ENCODE measurements at places on chromosomes 12 and 14.

DNA sequence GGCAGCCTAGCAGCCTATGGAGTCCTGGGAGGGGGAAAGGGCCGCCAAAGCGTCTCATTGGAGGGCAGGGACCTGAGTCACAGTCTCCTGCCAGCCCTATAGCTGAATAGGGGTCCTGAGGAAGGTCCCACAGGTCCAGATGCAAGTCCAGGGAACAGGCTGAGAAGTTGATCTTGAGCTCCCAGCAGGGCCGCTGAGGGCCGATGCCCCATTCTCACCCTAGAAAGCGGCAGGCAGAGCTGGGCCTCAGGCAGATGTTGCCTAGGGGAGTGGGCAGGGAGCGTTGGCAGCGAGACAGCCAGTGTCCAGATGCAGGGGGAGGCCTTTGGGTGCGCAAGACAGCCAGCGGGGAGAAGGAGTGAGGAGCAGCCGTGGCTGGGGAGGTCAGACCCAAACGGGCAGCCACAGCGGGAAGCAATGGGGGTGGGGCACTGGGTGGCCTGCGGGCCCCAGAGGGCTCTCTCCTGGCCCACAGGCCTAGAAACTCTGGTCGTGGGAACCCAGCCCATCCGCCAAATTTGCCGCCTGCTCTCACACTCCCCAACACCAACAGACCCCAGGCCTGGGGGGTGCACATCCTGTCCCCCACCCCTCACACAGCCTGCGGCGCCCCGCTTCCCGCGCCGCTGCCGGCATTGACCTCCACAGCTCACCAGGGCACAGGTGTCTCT lies 1.1 kb downstream of the HDAC7 start:
- no peak for DNase-seq

- DNase-seq: no peak
Measured at GRCh38 chr14:23430723-23431085, 4.8 kb downstream of the MYH7 start.

DNA sequence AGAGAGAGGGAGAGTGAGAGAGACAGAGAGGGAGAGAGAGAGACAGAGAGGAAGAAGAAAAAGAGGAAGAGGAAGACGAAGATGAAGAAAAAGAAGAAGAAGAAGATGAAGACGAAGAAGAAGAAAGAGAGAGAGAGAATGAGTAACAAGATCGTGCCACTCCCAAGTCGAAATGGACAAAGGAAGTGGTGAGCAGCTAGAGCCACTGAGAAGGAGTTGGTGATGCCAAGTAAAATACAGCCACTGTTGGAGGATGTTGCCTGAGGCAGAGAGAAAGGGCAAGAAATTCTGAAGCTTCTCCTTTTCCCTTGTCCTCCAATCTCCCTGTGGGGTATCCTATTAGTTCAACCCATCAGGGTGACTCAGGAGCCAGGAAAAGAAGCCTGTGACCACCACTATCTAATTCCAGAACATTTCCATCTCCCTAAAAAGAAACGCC lies 12.5 kb upstream of the ANAPC5 start:
- no peak for DNase-seq

DNA sequence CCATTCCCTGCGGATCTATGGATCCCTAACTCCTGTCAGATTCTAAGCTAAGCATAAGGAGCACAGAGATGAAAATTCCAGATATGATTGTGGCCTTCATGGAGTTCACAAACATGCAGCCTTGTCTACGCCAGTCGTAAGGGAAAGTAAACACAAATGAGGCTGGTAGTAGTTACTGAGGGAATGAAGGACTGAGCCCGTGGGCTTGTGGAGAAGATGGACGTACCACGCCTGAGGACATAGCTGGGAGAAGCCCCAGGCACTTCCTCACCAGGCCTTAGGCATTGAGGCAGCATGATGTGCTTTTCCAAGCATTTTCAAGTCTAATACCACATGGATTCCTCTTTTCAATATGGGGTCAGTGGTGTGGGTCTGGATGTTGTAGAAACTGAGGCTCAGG lies 515.2 kb downstream of the BCL11B start:
- DNase-seq: no peak

- no peak for DNase-seq
Measured at GRCh38 chr12:89259821-89260220, 92.5 kb downstream of the DUSP6 start.

GRCh38 chr12:15244341-15244740 lies 23.1 kb upstream of the RERG start:
- no peak for DNase-seq

- DNase-seq: no peak
Measured at GRCh38 chr14:50022661-50023060, 93.7 kb downstream of the VCPKMT start.

GRCh38 chr12:53643232-53643979 lies 17.2 kb upstream of the ATF7 start:
- no peak for DNase-seq

DNA sequence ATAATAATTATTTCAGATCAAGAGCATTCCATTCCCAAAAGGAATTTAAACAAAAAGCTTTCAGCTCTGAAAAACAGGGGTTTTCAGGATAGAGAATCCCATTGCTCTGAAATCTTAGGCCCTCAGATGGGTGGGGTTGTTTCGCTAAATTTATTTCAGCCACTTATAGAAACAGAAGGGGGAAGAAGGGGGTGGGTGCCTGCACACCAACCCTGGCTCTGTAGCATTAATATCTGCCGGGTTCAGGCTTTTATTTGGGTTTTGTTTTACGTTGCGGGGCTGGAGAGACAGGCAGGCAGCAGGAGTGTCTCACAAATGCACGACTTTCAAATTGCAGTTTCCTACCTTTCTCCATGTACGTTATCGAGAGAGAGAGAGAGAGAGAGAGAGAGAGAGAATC lies 12.5 kb upstream of the ZFP36L1 start:
- DNase-seq: no peak

DNA sequence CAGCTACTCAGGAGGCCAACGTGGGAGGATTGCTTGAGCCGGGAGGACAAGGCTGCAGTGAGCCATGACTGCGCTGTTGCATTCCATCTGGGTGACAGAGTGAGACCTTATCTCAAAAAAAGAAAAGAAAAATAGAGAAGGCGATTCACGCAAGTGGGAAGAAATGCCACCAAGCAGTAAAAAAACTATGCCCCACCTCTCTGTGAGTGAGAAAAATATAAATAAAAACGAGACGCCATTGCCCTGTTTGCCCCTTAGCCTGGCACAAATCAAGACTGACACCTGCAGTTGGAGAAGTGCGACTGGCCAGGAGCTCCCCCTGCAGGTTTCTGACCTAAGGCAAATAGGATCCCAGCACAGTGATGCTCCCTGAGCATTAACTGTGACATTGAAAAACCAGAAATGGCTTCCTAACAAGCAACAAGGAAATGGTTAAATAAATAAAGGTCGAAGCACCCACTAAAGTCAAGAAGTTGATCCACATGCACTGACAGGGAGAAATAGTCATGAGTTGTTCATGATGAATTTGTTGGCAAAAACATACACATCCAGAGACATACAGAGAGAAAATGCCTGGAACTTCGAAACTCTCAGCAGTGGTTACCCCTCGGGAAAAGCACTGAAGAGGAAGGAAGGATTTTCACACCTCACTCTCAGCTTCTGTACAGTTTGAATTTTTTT lies 21.1 kb downstream of the GSC start:
- DNase-seq: peak; percentile 61

DNA sequence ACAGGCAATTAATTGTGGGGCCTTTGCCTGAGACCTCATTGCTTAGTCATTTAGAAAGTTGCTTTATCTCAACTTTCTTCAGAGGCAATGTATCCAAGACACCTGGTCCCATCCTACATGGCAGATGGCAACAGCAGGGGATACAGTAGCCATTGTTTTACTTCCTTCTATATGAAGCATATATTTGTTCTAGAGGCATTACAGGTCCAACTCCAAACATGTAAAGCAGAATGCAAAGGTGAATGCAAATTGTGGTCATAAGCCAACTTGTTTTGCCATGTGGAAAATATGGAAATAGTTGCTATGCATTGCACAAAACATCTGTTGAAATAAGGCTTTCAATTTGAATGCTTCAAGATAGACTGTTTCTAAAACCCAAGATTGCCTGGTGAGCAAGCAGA lies 109.8 kb upstream of the BCAT1 start:
- DNase-seq: no peak

- no peak for DNase-seq
Measured at GRCh38 chr14:78752518-78753188, 582.5 kb downstream of the NRXN3 start.

DNA sequence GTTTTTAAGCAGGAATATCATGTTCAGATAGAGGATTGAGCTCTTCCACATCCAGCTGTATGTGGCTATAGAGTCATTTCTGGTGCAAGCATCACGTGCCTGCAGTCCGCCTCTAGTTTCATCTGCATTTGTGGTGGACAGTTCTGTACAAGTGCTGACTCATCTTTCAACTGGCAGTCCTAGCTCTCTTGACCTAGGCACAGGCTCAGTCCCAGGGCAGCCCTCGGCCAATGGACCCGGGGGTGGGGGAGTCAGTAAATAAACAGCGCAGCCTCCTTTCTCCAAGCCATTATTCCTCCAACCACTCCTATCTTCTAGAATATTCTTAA lies 41.8 kb upstream of the FRMD6 start:
- no peak for DNase-seq

GRCh38 chr12:104154286-104154685 lies 16.3 kb upstream of the NFYB start:
- no peak for DNase-seq

- DNase-seq: no peak
Measured at GRCh38 chr12:46676396-46676795, 149.4 kb downstream of the SLC38A4 start.

DNA sequence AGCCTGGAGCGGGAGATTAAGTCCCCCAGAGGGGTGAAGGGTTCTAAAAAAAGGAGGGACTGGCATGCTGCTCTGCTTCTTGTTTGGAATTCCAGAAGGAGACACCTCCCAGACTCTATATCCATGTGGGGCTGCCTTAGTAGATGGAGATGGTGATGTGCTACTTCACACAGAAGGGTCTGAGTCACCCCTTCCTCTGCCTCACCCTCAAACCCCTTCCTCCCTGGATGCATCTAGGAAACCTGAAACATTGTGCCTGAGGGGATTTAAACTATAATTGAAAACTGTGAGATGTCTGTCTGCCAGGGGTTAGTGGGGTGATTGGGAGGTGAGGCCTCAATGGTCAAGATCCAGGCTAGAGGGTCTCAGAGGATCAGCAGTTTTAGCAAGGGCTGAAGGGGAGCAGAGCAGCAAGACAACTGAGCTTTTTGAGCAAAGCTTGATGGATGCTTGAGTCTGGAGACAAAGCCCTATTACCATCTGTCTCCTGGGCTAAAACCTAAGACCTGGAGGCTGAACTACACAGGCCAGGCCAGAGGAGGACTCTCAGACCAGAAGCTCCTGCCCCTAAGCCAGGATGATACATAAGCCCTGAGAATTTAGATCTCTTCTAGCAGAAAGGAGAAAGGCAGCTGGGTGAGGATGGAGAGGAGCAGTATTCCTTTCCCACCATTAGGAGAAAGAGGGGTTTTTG lies 314.7 kb upstream of the ATP2B1 start:
- DNase-seq: no peak

DNA sequence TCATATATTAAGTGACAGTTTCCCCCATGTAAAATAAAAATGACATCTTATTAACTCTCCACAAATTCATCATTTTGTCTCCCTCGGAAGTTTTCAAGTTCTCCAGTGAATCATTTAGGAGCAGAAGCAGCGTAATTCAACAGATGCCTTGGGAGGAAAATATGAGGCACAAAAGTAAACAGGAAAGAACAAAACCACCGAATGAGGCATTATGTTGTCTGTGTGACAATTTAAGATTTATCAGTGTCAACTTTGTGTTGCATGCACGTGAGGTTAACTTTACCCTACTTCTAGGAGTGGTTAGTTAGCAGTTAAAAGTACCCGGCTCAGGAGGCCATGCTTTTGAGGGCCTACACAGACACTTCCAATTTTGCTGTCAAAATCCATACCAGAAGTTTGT lies 258.6 kb downstream of the IPO8 start:
- no peak for DNase-seq

DNA sequence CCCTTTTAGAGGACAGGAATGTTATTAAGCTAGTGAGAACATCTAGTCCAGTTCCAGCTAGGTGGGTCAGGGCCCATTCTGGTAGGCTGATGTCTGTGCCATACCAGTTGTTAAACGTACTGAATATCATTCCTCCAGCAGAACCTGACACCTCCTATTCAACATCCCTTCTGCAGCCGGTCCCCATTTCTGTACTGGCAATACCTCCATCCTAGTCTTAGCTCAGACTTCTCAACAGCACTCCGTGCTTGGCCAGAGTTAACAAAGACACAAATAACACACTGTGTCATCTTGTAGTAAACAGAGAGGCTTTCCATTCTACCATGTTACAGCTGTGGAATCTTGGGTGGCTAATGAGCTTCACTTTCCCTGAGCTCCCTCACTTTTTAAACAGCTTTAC lies 94.3 kb upstream of the PDE3A start:
- DNase-seq: no peak

- DNase-seq: no peak
Measured at GRCh38 chr12:25977047-25977446, 18.6 kb downstream of the RASSF8 start.

- DNase-seq: peak; percentile 46
Measured at GRCh38 chr12:43882578-43883178, 46.8 kb downstream of the TMEM117 start.

DNA sequence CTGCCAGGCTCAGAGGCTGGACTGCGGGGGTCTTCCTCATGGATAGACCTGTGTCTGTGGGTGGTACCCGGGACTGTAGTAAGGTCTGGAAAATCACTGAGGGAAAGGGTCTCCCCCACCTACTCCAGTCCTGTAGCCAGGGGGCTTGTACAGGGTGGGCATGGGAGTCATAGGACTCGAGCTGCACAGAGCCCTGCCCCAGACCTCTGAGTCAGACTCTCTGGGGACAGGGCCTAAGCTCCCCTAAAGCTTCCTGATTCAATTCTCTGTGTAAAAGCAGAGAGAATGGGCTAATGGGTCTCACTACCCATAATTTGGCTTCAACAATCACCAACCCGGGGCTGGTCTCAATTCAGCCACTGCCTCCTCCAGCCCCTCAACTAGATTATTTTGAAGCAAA lies 27.0 kb downstream of the LRTM2 start:
- DNase-seq: no peak

DNA sequence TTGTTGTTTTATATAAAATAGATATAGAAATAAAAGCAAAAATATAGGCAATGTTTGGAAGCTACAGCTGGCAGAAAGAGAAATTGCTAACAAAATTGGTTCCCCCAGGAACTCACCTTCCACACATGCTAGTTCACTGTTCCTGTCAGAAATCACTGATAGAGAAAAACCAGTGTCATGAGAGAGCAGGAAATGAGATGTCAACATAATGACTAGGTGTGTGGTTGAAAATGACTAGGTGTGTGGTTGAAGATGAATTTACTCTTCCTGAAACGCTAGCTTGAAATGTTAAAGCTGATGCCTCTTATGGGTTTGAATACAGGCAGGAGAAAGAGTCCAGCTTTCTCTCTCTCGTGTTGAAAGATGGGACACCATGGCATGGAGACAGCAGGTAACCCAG lies 216.3 kb downstream of the C12orf42 start:
- DNase-seq: no peak

DNA sequence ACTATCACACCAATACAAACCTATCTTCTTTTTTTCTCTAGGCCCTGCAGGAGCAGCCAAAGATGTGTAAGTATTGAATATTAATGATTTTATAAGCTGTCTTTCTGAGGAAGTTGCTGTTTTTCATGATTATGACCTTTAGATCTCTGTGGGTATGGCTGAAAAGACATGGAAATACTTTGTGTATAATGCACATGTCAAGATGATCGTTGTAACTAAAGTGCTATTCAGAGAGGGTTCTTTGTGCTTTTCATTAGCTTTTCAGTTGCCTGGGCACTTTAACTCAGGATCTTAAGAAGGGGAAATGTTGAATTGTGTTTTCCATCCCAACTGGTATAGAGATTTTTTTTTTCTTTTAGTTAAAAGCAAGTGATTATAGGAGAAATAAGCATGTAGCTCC lies 18.1 kb downstream of the C12orf75 start:
- DNase-seq: no peak
